Effector CD4-positive, alpha-beta T cell (primary cell): ENCODE measurements at places on chromosomes 1 and 21.

DNA sequence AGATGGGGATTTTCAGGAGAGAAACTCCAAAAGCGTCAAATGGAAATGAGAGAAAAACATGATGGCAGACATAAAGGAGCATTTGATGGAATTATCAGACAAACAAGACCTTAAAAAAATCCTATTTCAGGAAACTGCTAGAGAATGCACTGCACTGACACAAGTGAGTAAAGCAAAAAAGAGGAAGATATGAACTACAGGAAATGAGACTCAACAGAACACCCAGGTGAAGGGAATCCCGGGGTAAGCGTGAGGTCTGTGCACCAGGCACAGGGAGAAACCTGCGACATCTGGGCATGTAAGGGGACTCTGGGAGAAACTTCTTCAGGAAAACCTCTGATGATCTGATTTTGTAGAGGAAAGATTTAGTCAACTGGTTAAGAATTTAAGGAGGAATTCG lies 2.8 kb downstream of the TARBP1 start:
- no peak for DNase-seq

GRCh38 chr1:225877580-225877979 lies 4.6 kb downstream of the TMEM63A start:
- DNase-seq: peak; percentile 28

- no peak for DNase-seq
Measured at GRCh38 chr1:86596224-86596623, 49.3 kb downstream of the CLCA4 start.

DNA sequence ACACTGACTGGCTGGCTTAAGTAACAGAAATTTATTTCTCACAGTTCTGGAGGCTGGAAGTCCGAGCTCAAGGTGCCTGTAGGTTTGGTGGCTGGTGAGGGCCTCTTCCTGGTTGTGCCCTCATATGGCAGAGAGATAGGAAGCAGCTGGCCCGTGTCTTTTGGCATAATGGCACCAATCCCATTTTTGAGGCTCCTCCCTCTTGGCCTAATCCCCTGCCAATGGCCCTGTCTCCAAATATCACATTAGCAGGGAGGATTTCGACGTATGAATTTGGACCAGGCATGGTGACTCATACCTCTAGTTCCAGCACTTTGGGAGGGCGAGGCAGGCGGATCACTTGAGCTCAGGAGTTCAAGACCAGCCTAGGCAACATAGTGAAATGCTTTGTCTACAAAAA lies 37.4 kb downstream of the AGPAT3 start:
- no peak for DNase-seq

GRCh38 chr1:87684194-87684593 lies 355.5 kb downstream of the LMO4 start:
- DNase-seq: no peak
